ENCODE measurements at places on chromosomes 2 and 18.
A peak's percentile ranks its signal among the peaks of the same experiment; 100 is the strongest.

GRCh38 chr18:50458796-50459195 lies 84.0 kb downstream of the SKA1 start:
- DNase-seq, result no peak

GRCh38 chr2:54529935-54530334 lies 73.8 kb downstream of the SPTBN1 start:
- peak; percentile 44 for DNase-seq

GRCh38 chr2:106140113-106140512 lies 54.0 kb downstream of the UXS1 start:
- DNase-seq, result no peak

DNA sequence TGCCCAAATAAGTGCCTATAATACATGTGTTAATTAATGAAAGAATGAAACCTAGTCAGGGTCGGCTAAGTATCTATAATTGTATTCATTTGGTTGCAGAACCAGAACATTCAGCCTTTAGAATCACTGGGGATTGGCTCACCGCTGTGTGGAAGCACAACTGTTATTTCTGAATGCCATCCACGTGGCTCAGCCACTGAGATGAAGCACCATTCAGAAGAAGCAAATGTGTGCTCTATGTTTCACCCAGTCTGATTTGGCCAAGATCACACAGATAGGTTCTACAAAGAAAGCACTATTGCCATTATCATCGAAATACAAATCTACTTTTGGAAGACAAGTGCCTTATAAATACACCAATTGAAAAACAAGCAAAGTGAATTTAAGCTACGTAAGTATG lies 30.6 kb upstream of the SPOPL start:
- DNase-seq, result no peak

DNA sequence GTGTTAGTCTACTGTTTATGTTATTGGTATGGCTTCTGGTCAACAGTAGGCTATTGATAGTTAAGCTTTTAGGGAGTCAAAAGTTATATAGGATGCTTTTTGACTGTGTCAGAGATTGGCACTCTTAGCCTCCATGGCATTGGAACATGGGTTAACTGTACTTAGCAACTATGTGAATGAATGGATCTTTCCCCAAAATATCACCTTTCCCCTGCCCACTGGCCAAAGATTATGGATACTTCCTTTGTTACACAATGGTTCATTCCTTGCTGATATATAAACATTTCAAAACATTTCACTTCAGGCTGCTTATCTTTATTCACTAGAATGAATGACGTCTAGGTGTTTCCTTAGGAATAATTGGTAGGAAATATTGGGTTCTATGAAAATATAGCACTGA lies 62.1 kb upstream of the DOCK10 start:
- DNase-seq, result no peak

DNA sequence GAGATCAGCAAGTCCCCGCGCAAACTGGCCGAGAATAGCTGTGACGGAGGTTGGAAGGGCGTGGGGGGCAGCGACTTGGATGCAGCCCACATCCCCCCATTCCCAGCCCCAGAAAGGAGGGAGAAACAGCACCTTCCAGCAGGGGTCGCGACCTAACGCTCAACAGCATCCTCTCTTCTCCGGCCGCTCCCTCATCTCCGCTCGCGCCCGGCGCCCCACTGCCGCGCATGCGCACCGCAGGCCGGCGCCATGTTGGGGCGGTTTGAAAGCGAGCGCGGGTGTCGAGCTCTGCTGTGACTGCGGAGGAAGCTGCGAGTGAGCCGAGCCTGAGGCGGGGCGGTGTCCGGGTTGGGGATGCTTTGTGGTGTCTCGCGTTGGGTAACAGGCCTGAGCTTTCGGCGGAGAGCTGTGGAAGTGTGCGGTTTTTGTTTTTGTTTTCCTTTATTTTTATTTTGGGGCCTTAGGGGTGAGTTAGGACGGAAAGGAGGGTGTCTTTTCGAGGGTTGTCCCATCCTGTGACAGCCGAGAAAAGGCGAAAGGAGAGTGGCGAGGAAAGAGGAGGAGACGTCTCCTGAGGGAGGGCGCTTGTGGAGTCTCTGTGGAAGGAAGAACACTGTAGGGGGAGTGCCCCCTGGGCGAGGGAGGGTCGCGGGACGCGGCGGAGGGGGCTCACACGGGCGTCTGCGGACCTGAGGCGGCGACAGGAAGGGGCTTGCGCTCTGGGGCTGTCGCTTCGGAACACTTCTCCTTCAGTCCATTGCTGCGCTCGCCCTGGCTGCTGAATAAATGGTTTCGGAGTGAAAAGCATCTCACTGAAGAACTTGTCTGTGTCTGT lies at the start of the genes C18orf54 and STARD6:
TSS of gene C18orf54 (plus strand) at position 247 of the 835 bp plus-strand sequence. CDS start 2,667 bp downstream, outside the sequence.
TSS of gene STARD6 (minus strand) at position 199 of the 835 bp plus-strand sequence. CDS start 3,285 bp downstream, outside the sequence.
- DNase-seq, result peak; percentile 96

- no peak for DNase-seq
Observed at GRCh38 chr2:71557321-71557720, 104.0 kb downstream of the DYSF start.

DNA sequence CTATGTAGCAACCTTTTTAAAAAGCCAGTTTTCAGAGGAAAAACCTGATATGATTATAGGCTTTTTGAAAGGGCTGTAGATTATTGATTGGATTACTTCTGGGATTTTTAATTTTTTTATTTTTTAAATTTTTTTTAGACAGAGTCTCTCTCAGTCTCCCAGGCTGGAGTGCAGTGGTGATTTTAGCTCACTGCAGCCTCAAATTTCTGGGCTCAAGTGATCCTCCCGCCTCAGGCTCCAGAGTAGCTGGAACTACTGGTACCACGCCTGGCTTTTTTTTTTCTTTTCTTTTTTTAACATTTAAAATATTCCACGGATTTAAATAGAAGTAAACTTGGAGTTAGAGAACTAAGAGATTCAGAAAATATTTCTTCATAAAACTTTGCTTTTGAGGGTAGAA lies 1.2 kb downstream of the MRPL19 start:
- no peak for DNase-seq

DNA sequence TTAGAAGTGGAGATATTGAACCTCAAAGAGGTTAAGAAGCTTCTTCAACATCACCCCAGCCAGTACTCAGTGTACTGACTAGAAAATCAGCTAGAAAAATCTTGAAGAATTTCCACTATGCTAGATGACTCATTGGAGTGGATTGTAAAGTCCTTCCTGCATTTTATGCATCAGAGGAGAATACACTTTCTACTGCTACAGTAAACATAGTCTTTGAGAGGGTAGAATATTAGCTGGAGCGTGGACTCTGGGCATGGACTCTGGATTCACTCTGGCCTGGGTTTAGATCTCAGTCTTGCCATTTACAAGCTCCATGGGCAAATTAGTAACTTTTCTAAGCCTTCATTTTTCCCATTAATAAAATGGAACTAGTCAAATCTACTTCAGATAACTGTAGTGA lies 215.9 kb downstream of the IRS1 start:
- DNase-seq, result no peak

- no peak for DNase-seq
Observed at GRCh38 chr2:96218508-96219131, 10.0 kb upstream of the STARD7 start.

- no peak for DNase-seq
Observed at GRCh38 chr2:29275186-29275585, 160.0 kb downstream of the CLIP4 start.

- no peak for DNase-seq
Observed at GRCh38 chr18:30439174-30439573, 603.4 kb downstream of the DSC3 start.

GRCh38 chr2:15425712-15426111 lies 135.4 kb downstream of the NBAS start:
- no peak for DNase-seq

GRCh38 chr2:237877576-237878307 lies 18.3 kb downstream of the RAMP1 start:
- DNase-seq, result no peak

- no peak for DNase-seq
Observed at GRCh38 chr2:43754180-43754579, 19.7 kb upstream of the DYNC2LI1 start.

- DNase-seq, result peak; percentile 49
Observed at GRCh38 chr2:177058747-177059146, 153.8 kb upstream of the HNRNPA3 start.

- no peak for DNase-seq
Observed at GRCh38 chr2:47015706-47016105, 100.1 kb upstream of the MCFD2 start.

- DNase-seq, result peak; percentile 23
Observed at GRCh38 chr2:98730053-98730706, 752 bp downstream of the MGAT4A start.

DNA sequence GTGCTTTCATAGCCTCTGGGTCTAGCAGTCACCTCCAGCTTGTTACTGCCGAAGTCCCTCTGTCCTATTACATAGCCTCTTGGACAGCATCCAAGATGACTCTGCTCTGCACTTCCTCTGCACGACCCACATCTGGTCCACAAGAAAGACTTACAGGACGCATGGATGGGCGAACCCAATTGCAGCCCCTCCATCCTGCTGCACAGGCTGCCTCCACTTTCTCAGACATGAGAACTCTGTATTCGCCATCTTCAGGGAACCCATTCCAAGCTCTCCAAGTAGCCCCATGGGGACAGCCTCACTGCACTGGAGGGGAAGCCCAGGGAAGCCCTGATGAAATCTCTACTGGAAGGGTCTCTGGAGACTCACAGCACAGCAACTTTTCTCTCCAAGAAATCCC lies 172.1 kb downstream of the GFPT1 start:
- DNase-seq, result no peak

GRCh38 chr2:218066926-218067515 lies 2.0 kb upstream of the RUFY4 start:
- no peak for DNase-seq

DNA sequence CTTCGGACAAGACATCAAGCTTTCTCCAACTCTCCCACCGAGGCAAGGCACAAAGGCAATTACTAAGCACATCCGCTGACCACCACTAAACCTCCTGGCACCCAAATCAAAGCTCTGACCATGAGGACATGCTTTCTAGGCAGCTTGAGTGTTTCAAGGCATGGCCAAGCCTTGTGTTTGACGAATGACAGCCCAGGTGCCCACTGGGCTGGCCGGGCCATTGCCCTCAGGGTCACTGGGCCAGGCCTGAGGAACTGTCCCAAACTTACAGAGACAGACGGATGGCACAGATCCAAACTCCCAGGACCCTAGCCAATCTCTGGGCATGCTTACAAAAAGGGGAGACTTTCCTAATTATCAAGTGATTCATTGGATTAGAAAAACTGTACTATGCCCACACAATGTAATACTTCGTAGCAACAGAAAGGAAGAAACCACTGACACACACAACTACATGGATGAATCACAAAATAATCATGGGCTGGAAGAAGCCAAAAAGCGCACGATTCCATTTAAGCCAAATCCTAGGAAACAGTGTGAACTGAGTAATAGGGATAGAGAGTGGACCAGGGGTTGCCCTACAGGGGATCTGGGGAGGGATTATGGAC lies 20.2 kb downstream of the CRACDL start:
- DNase-seq, result no peak

- DNase-seq, result no peak
Observed at GRCh38 chr2:204274429-204274828, 270.8 kb upstream of the PARD3B start.

DNA sequence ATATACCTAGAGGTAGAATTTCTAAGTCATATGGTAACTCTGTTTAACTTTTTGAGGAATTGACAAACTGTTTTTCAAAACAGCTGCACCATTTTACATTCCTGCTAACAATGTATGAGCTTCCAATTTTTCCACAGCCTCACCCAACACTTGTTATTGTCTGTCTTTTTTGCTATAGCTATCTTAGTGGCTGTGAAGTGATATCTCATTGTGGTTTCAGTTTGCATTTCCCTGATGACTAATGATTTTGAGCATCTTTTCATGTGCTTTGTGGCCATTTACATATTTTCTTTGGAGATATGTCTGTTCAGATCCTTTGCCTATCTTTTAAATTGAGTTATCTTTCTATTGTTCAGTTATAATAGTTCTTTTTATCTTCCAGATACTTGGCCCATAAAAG lies 273.8 kb downstream of the AGPS start:
- peak; percentile 13 for DNase-seq

- DNase-seq, result no peak
Observed at GRCh38 chr2:119696494-119697030, 17.6 kb downstream of the TMEM177 start.

GRCh38 chr2:221370857-221371211 lies 201.3 kb downstream of the EPHA4 start:
- DNase-seq, result no peak

DNA sequence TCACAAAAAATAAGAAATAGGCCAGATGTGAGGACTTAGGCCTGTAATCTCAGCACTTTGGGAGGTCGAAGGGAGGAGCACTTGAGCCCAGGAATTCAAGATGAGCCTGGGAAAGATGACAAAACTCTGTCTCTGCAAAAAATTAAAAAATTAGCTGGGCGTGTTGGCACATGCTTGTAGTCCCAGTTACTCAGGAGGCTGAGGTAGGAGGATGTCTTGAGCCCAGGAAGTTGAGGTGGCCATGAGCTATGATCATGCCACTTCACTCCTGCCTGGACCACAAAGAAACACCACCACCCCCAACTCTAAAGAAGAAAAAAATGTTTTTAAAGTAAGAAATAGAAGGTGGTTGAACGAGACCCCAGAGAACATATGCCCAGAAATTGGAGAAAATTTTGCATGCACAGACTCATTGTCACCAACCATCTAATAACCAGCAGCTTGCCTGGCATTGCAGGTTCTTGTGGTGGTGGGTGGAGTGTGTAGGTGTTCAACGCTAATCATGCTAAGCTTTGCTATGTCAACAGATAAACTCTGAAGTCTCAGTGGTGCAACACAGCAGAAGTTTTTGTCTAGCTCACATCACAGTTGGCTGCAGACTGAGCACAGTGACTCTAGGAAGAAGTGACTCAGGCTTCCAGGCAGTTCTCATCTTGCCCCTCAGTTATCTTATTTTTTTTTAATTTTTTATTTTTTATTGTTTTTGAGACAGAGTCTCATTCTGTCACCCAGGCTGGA lies 18.6 kb downstream of the ARL4C start:
- no peak for DNase-seq

DNA sequence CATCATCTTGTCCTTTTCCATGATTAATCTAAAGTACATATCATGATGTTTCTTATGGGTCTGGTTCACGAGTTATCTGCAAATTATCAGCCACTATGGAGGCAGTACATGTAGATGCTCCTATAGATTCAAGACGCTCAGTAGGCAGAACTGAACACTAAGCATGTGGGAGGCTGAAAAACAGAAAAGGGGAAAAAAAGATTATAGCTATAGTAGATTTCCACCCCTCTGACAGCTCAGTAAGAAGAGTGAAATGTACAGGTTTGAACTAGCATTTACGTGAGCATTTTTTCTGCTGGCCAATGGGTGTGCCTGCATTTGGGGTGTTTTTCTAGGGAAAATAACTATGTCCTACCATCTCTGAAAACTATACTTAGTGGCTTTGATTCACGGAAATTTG lies 308.9 kb downstream of the ZEB2 start:
- no peak for DNase-seq
